ENCODE measurements at places on chromosomes 12 and 14. TPM values are rescaled to one million over a fixed set of nuclear protein-coding genes. Genes with fewer than 3 reads are reported as not detected.
A peak's percentile ranks its signal among the peaks of the same experiment; 100 is the strongest.

SMIM41 gene
- total RNA-seq = 0.13 TPM

HPD gene
- 0.04 TPM for total RNA-seq

DMAC2L gene
- total RNA-seq = 6.7 TPM

DPPA3 gene
- total RNA-seq = not detected

EFS gene
- 20.8 TPM for total RNA-seq

ACVRL1 gene
- 65.0 TPM for total RNA-seq

RHEBL1 gene
- total RNA-seq = 1.2 TPM

PUS1 gene
- total RNA-seq = 6.5 TPM

OR4K2 gene
- total RNA-seq = not detected

KRT72 gene
- total RNA-seq = not detected

ACOT4 gene
- total RNA-seq = 0.31 TPM

LGR5 gene
- total RNA-seq = 7.2 TPM

DNA sequence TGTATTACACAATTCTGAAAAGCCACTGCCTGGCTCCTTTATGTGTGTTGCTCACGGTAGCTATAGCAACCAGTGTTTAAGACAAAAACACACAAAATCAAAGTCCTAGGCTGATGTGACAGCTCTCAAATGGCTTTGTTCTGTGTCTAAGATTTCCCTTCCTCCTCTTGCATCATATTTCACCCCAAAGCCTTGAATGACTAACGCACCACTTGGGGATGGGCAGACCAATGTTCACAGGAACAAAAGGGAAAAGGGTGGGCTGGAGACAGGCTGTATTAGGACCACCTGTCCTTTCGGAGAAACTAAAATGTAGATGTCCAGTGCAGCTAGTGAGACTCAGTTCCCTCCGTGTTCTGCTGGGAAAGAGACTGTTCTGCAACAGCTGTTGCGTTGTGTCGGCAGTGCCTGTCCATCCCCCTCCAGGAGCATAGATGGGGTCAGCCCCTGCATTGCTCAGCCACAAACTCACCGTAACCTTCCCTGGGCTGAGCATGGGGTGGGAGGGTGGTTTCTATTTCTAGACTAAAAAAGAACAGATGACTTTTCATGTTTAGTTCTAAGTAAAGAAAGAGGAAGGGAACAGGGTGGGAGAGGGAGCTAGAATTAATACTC is 26.8 kb upstream of the DAAM1 start:
- peak; percentile 84 for DNase-seq

GRCh38 chr12:124386661-124387527 is 92.0 kb downstream of the RFLNA start:
- no peak for DNase-seq

- DNase-seq = no peak
These were observed 40.1 kb upstream of the DCN start for GRCh38 chr12:91222746-91223145.

DNA sequence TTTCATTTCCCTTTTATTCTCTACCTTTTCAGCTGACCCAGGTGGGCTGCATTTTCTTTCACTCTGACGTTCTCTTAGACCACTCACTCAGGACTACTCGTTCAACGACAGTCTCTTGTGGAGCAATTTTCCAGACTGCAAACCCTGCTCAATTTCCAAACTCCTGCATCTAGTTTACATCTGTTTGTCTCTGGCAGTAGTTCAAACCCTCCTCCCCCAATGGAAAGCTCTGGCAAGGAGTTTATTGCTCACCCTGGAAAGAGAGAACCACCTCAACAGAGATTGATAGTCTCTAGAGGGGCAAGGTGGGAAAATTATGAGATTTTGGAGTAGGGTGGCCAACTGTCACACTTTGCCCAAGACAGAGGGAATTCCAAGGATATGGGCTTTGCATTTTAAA is 130.2 kb downstream of the TSHR start:
- DNase-seq = peak; percentile 32

- DNase-seq = peak; percentile 22
These were observed 92.0 kb downstream of the EMP1 start for GRCh38 chr12:13288501-13288900.

DNA sequence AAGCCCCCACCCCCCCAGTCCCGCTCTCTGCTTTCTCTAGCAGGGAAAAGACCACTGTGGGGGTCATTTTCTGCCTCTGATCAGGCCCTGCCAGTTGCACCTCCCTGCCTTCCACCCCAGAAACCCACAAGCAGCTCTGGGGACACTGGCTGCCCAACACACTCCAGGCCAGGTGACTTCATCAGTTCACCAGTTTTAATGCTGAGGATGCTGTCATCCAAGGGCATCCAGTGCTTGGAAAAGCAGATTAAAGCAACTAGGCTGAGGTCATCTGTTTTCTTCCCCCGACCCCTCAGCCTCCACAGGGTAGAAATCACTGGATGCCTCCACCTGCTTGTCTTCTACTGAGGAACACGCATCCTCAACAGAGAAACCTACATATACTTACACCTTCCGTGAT is 282.4 kb downstream of the DPF3 start:
- DNase-seq = no peak

- no peak for DNase-seq
These were observed 99.4 kb downstream of the EPS8 start for GRCh38 chr12:15689751-15690191.

GRCh38 chr12:40002178-40003169 is 103.4 kb downstream of the SLC2A13 start:
- no peak for DNase-seq

DNA sequence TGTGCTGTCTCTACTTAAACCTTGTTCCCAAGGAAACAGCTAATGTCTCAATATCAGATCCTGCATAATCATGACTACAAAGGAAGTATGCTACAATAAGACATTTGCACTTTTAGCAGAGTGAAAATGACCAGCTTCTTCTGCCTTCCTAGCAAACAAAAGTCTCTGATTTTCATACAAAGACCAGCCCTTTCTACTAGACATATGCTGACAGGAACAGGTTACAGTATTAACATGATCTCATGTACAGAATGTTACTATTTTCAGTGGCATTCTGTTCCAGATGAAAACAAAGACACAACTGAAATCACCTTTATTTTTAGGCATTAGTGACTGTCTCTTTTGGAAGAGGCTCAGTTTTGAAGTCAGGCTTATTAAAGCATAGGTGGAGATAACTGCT is 228.6 kb downstream of the MED13L start:
- peak; percentile 24 for DNase-seq

GRCh38 chr12:71415336-71416231 is 24.0 kb upstream of the LGR5 start:
- peak; percentile 64 for DNase-seq

GRCh38 chr12:91406920-91407341 is 224.3 kb upstream of the DCN start:
- no peak for DNase-seq

DNA sequence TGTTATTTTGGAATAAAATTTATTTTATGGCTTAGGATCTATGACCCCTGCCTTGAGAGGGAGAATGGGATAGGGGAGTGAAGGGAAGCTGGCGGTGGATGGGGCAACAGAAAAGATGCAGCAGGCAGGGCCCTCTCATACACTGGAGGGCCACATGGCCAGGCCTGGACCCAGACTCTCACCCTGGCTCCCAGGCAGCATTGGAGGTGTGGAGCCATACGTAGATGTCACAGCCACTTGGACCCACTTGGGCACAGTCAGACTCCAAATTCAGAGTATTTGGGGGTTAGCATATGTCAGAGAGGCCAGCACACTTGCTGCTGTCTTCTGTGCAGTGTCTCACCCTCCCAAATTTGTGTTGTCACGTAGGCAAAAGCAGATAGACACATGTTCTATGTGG is 6.5 kb downstream of the NAB2 start:
- no peak for DNase-seq

DNA sequence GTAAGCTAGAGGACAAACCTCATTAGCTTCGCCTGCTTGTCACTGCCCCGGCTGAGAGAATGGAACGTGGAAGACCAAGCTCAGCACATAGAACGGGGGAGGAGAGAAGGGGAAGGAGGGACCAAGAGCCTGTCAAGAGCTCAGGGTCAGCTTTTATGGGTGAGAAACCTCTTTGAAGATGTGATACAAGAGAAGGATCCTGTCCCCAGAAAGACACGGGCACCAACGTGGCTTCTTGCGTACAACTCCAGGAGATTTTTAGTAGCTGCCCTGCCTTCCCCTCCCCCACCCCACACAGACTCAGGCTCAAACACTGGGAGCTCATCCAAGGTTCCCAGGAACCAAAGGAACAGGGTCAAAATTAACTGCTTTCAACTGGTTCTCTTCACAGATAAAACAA is 34.7 kb downstream of the APPL2 start:
- no peak for DNase-seq

- peak; percentile 61 for DNase-seq
These were observed 182.5 kb downstream of the GXYLT1 start for GRCh38 chr12:41962171-41962572.

DNA sequence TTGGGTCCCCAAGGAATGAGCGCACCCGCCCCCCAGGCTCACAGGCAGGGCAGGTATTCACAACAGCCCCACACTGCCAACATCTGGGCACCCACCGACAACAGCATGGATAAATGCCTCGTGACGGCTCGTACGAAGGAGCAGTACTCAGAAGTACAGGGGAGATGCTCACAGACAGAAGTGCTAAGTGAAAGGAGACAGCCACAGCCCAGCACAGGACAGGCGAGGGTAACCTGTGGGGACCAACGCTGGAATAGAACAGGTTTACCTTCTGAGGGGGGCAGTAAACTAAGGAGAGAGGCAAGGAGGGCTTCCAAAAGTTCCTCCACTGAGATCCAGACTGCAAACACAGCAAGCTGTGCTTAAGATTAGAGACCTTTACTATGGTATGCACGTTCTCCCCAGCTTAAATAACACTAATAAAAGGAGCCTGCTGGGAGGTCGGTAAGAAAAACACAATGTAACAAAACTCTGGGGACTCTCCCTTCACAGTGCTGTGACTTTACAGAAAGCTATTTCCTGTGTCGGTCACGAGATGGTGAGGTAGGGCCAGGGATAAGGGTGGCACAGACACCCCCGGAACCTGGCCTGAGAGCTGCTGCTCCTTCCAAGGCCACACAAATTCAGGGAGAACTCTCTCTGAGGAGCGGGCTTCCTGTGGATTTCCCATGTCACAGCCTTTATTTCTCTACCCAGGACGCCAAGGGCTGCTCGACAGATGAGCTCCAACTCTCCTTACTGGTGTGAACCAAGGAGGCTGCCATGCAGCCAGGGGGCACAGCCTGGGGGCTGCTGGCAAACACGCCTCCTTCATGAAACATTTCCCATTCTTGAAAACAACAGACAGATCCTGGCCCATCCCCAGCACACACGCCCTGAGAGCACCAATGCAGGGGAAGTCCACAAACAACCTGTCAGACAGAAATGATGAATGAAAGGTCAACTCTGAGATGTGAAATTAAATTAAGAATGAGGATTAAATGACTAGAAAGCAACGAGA is 26.3 kb downstream of the SLC15A4 start:
- DNase-seq = no peak

GRCh38 chr12:91574391-91574790 is 391.8 kb upstream of the DCN start:
- DNase-seq = peak; percentile 42

- DNase-seq = peak; percentile 46
These were observed 106.1 kb downstream of the PDE3A start for GRCh38 chr12:20474443-20474842.

- DNase-seq = no peak
These were observed 77.8 kb downstream of the SERPINA3 start for GRCh38 chr14:94689985-94690400.

- peak; percentile 57 for DNase-seq
These were observed 135.8 kb downstream of the SLC8A3 start for GRCh38 chr14:70052990-70053389.

DNA sequence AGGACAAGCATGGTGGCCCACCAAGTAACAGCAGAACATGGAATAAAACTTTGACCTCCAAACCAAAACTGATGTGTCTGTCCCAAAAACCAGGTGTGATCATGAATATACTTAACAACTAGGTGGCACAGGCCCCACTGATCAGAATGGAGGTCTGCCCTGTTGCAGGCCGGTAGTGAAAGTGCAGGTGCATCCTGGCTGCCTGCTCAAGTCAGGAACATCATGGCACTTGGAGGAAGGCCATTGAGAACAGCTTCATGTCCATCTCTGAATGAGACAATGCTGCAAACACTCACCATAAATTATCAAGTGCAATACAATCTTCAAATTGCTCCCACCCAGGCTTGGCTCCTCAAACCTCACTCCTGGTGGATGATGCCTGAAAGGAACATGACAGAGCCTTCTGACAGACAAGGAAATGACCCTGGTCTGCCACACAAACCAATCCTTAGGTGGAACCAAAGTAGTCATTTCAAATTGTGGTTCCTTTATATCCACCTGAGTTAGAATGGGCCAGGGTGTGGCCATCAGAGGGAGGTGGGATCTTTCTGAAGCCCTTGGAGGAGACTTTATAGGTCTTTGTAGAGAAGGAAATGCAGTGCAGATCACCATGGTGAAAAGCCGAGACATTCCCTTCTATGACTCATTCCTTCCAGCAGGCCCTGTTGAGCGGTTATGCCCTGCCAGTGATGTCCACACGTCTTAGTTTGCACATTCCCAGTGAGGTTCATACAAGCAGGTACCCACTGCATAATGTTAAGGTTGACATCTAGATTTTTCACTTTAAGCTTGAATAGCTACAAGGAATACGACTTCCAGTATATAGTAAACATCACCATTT is 36.0 kb downstream of the EGLN3 start:
- peak; percentile 39 for DNase-seq

- DNase-seq = peak; percentile 64
These were observed 75.3 kb downstream of the BMP4 start for GRCh38 chr14:53881161-53881871.

GRCh38 chr12:103956509-103957027 is 9.1 kb upstream of the TDG start:
- no peak for DNase-seq

DNA sequence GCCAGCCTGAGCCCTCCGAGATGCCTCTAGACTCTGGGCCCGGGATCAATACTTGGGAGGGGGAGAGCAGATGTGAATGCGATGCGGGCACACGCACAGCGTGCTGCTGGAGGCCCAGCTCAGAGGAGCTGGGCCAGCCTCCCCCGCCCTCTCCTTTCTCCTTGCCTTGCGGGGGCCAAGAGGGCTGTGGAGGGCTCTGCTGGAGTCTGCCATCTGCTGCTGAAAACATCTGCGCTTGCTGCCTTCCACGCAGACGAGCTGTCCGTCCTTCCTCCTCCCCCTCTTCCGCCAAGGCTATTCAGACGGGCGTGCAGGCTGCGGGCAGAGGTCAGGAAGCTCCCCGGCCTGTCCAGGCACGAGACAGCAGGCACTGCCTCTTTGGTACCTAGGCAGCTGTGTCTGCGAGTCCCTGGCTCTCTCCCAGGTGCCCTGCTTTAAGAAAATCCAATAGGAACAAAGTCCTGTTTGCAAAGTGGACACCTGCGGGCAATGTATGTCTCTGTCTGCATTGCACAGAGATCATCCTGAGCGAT is 75.2 kb downstream of the SPRING1 start:
- peak; percentile 58 for DNase-seq
